ENCODE measurements at places on chromosomes 3 and 15. TPM values are rescaled to one million over a fixed set of nuclear protein-coding genes. Genes with fewer than 3 reads are reported as not detected.

TRIP4 gene
- total RNA-seq = 13.7 TPM

TRPM1 gene
- not detected for total RNA-seq

TM6SF1 gene
- total RNA-seq = 1.1 TPM

GTPBP8 gene
- total RNA-seq = 24.8 TPM

KCNAB1 gene
- total RNA-seq = 1.7 TPM

FBXL22 gene
- total RNA-seq = 3.8 TPM

DNA sequence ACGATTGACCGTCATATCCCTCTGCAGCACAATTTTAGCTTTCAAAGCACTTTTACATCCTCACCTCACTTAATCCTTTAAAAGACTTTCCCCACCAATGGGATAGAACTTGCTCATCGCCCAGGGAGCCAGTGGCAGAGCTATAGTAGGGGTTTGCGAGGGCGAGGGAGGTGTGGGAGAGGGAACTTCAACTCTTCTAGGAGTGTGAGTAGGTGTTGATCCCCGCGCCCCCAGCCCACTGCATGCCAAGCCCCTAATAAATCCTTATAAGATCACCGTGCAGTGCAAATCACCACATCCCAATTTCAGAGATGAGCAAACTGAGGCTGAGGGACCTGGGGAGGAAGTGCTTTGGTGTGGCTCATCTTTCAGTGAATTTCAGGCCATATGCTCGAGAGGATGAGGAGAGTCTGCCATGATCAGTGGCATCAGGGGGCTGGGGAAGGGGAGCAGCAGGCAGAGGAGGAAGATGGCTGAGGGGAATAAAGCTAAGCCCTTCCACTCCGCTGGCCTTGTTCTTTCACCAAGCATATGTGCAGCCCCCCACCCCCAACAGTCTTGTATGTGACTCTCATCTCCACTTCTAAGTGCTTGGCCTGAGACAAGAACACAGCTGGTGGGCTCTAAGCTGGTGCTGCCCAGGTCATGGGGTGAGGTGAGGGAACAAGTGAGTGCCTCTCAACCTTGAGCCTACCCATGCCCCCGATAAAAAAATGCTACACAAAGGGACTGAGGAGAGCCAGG lies 5.1 kb downstream of the INSYN1 start:
- ATAC-seq = no peak

GRCh38 chr3:176755552-176755951 lies 441.7 kb downstream of the TBL1XR1 start:
- ATAC-seq = no peak
